ENCODE measurements at places on chromosomes 12 and 14. TPM values are rescaled to one million over a fixed set of nuclear protein-coding genes. Genes with fewer than 3 reads are reported as not detected.

DNA sequence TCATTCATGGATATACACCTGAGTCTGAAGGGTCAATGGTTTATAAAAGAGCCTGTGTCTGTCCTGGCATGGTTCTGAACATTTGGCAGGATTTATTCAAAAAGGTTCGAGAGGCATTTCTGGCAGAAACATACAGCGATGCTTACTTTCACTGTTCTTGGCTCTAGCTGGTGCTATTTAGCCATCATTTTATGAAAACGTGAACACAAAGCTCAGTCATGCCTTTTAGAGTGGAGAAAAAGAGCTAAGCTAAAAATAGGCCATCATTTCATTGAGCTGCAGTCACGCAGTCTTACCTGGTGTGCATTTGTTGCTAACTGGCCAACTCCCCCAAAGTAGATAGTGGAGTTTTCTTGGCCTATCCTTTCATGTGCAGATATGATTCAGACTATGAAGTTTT is 1209.5 kb downstream of the SLC16A7 start:
- DNase-seq: no peak

GRCh38 chr12:125099409-125099782 is 34.2 kb downstream of the AACS start:
- no peak for DNase-seq

DNA sequence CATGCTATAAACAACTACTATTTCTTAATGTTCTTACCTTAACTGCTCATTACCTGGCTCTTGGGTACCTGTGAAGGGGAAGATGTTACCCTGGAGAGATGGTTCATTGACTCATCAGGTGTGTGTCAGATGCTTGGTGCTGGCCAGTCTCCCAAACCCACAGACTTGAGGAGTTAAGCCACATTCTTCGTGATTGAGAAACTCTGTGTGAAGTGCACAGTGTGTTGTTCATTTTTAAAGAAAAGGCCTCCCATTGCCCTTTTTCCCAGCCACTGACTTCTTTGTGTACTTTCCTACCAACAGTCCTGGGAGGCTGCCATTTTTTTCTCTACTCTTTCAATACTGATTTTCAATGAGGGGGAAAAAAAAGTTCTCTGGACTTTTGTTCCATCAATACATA is 3.2 kb downstream of the MGST1 start:
- DNase-seq: no peak

DNA sequence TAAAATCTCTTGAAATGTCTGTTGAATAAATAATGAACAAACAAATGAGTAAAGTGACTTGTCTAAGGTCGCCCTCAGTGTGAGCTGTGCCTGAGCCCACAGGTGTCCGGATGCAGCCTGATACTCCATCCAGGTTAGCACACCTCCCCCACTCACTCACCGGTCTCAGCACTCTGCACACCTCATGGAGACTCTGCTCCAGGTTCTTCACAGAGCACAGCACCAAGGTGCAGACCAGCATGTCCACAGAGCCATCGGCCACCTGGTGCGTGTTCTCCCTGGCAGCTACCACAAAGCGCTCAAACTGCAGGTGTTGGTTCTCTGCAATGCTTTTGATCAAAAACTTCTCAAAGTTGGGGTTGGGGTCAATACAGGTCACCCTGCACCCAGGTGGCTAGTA is 4.1 kb upstream of the KRT7 start:
- DNase-seq: no peak

DNA sequence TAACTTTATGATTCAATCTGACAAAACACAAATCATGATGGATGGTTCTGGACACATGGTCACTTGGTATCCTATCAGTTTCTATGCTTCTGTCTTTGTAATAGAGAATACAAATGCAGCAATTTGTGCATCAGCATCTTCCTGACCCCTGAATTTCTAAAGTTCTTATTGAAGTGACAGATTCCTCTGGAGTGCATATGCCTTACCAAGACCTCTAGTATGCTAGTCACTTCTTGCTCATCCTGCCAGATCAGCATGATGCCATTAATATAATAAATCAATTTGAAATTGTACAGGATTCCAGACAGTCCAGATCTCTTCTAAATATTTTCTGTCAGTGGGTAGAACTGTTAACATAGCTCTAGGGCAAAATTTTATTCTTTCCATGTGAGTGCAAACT is 40.6 kb upstream of the GLIPR1 start:
- DNase-seq: no peak

DNA sequence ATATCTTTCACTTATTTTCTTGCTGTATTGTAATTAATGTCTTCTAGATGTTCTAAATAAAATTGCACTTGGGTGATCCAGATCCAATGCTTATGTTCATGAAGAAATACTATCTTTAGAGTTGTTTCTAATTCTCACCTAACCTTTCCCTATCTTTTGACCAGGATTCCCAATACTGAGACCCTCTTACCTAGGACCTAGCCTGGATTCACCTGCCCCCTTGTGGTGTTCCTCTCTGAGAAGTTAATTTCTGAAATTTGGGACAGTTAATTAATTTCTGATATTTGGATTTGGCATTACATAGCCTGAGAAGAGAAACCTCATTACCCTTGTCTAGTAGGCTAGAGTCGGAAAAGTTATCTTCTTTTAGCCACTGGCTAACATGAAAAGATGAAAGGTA is 29.5 kb downstream of the FOXA1 start:
- DNase-seq: no peak

- no peak for DNase-seq
Observed at GRCh38 chr12:21300632-21301031, 34.1 kb downstream of the SLCO1A2 start.

DNA sequence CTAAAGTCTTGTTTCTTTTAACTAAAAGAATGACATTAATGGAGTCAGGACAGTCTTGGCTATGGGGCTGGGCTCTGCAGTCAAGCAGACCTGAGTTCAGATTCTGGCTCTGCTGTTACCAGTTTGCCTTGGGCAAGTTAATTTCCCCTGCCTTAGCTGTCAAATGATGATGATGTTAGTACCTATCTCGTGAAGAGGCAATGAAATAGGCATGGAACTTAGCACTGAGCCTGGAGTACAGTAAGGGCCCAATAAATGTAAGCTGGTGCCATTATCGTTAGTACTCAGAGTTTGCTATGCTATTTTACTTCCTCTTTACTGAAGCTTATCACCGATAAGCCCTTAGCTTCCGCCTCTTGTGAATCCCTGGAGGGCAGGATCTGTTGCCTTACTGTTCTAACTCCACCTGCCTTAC is 8.5 kb downstream of the FBXW8 start:
- no peak for DNase-seq

DNA sequence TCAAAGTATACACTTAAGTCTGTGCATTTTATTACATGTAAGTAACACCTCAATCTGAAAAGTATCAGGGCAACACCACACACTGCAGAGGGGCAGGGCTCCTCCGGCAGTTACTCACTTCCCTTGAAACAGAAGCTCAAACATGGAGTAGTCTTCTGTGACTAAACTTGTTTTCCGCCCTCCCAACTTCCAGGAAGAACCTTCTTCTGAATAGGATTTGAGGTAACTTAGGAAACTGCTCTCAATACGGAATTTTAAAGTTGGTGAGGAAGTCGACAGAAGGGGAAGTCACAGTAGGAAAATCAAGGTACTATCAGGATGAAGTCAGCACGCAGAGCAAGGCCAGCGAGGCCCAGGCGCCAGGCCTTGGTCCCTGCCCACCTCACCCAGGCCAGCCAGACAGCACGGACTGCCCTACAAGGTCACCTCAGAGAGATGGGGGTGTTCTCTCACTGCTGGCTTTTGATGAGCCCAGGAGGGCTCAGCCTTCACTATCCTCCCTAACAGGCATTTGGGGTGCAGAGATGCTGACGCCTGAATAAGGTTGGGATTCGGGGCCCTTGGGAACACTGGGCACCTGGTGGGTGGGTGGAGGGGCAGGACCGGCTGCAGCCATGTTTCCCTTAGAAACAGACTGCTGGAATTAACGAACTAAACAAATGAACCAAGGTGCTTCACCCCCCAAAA is 5.8 kb downstream of the ANKRD9 start:
- no peak for DNase-seq

GRCh38 chr12:62859321-62859737 is 75.6 kb downstream of the PPM1H start:
- no peak for DNase-seq

- no peak for DNase-seq
Observed at GRCh38 chr14:88272390-88273269, 50.4 kb downstream of the KCNK10 start.

GRCh38 chr14:61631045-61631687 is 64.1 kb upstream of the HIF1A start:
- DNase-seq: no peak

DNA sequence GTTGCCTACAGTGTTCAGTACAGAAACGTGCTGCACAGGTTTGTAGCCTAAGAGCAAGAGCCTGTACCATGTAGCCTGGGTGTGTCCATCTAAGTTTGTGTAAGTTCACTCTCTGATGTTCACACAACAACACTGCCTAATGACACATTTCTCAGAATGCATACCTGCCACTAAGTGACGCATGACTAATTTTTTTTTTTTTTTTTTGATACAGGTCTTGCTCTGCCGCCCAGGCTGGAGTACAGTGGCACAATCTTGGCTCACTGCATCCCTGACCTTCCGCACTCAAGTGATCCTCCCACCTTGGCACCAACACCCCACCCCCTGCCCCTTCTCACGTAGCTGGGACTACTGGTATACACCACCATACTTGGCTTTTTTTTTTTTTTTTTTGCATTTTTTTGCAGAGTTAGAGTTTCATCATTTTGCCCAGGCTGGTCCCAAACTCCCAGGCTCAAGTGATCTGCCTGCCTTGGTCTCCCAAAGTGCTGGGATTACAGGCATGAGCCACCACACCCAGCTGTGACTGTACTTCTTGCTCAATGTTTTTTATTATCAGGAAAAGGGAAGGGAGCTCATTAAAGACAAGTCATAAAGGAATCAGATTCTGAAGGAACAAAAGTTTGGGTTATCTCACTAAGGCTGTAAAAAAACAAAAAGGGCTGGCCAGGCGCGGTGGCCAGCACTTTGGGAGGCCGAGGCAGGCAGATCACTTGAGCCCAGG is 10.0 kb upstream of the CDC42BPB start:
- DNase-seq: no peak

DNA sequence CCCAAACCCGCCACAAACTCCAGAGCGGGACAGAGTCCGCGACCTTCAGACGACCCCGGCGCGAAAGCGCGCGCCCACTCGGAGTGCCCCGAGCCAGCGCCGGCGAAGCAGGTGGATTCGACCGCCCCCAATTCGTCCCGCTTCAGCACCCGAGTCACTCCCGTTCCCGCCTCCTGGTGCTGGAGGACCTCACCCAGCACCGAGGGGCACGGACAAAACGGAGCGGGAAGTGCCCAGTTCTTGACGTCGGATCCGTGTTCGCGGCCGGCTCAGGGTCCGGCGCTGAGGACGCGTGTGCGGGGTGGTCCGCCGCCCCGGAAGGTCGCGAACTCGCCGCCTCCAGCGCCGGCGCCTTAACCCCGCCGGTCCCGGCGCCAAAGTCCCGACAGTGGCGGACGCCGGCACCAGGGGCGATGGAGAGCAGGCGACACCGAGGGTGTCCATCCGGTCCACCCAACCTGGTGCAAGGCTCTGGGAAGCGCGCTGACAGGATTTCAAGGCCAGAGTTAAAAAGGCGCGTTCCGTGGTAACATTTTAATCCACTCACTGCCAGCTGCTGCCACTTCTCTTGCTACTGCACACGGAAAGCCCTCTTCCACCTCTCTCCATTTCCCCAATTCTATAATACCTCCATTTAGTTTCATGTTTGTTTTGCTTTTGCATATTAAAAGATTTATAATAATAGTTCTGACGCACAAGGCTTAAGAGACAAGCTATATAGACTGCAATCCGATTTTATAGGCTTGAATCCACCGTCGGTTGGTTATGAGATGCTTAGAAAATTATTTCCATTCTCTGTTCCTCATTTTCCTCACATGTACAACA is 240.0 kb upstream of the CPNE8 start:
- DNase-seq: no peak

- DNase-seq: no peak
Observed at GRCh38 chr14:22533739-22534359, 55.2 kb downstream of the DAD1 start.

DNA sequence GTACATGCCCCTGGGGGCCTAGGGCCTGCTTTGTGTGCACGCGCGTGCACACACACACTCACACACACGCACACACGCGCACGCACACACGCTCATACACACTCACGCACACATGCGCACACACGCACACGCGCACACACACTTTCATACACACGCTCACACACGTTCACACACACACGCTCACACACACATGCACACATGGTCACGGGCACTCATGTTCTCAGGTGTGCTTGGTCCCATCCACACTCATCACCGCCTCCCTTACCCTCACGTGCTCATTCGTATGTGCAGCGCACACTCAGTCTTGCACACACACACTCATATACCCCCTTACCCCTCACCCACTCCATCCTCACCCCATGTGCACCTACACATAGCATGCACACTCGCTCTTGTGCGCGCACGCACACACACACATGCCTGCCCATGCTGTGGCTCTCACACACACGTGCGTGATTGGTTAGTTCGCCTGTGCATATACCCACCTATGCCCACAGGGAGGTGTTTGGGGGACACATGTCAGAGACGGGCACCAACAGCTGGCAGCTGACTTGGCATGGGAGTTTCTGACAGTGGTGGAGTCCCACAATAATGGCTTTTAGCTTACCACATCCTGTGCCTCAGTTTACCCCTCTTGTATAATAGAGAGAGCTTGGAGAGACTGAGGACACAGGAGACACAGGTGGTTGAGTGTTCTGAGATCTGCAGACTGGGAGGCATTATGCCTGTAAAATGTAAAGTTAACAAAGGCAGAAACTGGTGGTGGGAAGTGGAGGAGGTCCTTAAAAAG is 28.7 kb downstream of the TSPAN9 start:
- no peak for DNase-seq

- peak; percentile 65 for DNase-seq
Observed at GRCh38 chr12:118061011-118061872, at the start of gene WSB2. TSS of gene WSB2 (minus strand) at chr12:118061179. CDS start at chr12:118061048, 131 bp downstream.

DNA sequence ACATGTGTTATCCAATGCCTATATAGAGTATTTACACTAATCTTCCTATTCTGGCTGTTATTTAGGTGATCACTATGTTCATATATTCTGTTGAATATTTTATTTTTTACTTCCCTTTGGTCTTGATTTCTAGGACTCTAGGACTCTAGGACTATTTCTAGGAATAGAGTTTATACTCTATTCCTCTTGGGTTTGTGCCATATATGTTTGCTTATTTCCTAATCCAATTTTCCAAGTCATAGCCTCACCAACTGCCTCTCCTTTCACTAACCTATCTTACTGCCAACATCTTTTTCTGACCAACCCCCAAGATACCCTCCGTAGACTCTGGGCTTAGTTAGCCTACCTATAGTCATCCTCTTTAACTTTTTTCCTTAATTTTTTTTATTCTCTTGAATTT is 28.5 kb downstream of the ARF6 start:
- no peak for DNase-seq

- no peak for DNase-seq
Observed at GRCh38 chr14:85590784-85591183, 60.8 kb downstream of the FLRT2 start.

GRCh38 chr14:101292448-101292847 is 268.8 kb upstream of the DIO3 start:
- DNase-seq: no peak

Gene STXBP6
- 10.2 TPM for total RNA-seq

Gene GNG2
- total RNA-seq: 40.7 TPM

Gene PLEKHD1
- total RNA-seq: 0.12 TPM

Gene PZP
- total RNA-seq: 0.12 TPM

Gene C12orf54
- 0.72 TPM for total RNA-seq
